ENCODE measurements at places on chromosomes 16 and 17.

DNA sequence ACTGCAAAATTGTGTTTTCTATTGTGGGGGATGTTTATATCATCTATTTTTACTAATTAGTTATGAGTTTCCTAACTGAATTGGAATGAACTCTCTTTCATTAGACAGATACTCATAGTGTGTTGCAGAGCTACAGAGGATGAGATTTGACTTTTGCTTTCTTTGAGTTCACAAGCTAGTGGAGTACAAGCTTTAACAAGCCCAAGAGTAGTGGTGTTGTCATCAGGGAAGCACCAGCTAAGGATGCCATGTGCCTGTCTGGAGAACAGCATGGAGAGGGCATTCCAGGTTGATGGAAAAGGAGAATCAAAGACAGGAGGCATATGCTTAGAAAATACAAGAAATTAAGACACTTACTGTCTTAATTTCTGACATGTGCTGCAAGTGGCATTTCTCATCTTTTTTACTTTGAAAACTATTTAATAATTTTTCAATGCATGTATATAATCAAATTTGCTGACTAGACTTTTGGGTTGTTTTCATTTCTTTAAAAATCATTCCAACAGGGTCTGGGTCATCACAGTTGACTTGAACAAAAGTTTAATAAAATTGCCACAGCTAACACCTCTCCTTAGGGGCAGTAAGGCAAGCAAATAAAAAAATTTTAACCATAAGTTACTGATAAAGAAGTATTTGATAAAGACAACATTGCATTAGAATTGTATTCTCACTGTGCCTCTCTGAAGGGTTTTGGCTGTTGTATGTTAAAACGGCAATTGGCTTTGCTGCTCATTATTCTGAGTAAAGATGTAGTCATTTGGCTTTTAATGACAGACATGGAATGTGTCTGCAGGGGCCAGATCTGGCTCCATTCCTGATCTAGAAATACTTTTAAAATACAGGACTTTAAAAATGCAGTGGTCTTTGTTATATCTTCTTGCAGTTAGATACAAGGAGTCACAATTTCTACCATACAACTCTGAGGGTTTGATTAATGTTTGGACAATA, 323.7 kb upstream of the CDH11 start:
- peak; percentile 30 for DNase-seq

DNA sequence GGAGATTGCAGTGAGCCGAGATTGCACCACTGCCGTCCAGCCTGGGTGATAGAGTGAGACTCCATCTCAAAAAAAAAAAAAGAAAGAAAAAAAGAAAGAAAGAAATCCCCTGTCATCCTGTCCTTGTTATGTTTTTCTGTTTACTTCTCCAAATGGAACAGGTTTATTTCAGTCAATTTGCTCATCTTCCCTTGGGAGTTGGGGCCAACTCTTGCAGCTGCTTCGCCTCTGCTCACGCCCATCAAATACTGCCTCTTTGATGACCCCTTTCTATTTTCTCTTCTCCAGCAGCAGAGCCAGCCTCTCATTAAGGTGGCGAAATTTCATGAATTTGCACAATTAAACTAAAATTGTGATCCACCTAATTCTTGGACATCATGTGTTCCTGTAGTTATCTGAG, 173.4 kb downstream of the ZNF18 start:
- no peak for DNase-seq

DNA sequence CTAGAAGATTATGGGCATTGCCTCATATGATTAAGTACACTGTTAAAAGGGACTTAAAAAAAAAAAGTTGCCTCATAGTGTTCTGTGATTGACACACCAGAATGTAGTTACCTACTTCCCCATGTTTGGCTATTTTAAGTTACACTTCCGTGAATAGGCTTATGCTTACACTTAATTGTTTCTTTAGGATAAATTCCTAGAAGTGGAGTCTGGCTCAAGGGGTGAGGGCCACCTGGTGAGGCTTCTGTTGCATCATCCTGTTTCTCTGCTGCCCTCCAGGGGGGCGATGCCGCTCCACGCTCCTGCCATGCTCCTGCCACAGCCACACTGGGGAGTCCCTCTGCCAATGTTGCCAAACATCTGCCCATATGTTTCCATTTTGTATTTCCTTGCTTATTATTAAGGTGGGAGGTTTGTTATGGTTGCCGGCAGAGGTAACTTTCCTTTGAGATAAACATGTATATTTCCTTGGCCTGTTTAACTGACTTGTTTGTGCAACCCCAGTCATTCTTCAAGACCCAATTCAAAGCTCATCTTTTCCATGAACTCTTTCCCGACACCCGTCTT, 73.1 kb downstream of the KSR1 start:
- no peak for DNase-seq

DNA sequence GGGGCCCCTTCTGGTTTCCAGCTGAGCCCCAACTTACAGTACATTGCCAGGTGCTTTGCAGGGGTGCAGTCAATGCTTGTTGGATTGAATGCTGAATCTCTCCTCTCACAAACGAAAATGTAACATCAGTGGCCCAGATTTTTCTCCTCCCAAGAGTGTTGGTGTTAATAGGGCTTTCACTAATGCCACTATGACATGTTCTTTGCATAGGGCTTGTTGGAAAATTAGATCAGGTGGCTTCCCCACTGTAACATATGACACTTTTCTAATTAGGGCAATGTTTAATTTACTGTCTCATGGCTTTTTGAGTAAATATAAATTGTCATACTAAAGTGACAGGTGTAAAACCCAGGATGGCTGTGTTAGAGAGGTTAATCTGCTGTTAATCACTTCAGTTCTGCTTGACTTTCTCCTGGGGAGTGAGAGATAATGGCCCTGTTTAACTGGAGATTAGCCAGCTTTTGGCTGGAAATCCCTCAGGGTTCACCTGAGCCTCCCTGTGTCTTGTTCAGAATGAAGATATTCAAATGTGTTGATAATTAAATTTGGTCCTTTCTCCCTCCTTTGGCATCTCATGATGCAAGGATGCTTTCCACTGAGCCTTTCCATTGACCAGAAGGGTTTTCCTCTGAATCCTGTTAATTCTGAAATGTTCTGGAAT, 502.3 kb downstream of the RBFOX1 start:
- DNase-seq = no peak

DNA sequence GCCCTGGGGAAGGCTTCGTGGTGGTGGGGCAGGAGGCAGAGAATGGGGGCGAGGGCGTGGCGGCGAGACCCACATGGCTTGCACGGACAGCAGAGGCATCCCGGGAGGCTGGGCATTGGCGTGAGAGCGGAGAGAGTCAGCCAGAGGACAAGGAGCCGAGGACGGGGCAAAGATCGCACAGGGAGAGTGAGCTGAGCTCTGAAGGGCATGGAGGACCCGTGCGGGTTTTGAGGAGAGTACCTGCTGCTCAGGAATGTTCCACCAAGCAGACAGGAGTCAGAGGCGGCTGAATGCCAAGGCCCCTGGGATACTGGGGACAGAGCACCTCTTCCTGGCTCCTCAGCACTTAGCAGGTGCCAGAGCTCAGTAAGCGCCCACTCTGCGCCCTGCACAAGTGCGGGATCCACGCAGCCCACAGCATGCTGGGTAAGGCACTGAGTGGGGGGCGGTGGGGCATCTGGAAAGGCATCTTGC, 47.8 kb downstream of the ARHGAP27 start:
- DNase-seq = no peak

DNA sequence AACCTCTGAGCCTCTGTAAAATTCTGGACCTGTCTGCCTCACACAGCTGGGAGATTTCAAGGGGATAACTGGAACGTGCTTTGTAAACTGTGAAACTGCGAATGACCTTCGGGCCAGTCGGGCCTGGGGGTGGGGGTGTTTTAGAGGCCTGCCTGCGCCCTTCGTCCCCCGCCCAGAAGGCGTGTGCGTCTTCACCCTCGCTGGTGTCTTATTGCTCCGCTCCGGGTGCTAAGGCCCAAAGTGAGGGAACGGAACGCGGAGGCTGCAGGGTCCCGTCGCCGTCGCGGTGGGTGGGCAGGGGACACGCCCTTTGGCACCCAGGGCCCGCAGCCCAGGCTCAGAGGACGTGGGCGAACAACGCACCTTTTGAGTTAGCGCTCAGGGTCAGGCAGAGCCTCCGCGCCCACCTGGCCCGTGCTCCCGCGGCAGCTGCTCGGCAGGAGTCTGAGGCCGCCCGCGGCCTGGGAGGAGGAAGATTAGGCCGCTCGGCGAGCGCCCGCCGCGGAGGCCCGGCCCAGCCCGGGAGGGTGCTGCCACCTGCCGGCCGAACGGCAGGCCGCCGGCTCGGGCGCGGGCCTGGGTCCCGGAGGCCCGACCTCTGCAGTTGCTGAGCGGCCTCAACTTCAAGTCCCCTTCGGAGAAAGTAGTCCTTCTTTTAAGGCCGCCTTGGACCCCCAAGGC, 29.7 kb downstream of the DCAKD start:
- peak; percentile 95 for DNase-seq

- DNase-seq = no peak
These were observed 3.3 kb downstream of the ABCC3 start for GRCh38 chr17:50637829-50638605.

DNA sequence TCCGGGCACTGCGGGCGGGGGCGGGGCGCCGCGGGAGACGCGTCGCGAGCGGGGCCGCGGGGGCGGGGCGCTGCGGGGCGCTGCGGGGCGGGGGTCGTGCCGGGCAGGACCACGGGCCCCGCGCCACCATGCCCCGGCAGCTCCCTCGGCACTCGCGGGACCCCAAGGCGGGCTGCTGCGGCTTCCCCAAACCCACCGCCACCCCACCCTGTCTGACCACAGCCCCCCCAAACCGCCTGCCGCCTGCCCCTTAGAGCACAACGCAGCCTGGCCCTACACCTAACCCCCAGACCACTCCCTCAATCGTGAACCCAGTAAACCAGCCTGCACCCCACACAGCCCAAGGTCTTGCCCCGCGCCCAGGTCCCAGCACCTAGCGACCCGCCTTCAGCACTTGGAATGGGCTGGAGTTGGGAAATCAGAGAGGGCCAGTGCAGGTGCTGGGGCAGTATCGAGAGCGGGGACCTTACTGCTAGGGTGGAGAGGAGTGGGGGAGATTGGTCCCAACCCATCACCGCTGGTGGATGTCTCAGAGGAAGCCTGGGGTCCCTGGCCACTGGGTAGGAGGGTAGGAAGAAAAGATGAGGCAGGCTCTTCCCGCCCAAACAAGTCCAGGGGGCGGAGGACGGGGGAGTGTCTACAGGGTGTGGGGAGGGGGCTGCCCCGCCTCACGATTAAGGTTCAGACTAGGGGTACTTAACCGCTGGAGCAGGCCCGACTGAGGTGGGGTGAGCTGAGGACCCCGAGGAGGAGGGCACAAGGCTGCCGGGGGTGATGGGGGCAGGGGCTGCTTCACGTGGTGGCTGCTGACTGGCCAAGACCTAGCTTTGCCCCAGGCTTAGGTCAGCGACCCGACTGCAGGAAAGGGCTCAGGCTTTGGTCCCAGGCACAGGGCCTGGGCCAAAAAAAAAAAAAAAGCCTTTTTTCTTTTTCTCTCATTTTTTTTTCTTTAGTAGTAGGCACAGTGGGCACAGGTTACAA, 539 bp upstream of the VAMP2 start:
- no peak for DNase-seq

GRCh38 chr17:79176792-79177601, 102.4 kb downstream of the ENGASE start:
- DNase-seq = no peak

DNA sequence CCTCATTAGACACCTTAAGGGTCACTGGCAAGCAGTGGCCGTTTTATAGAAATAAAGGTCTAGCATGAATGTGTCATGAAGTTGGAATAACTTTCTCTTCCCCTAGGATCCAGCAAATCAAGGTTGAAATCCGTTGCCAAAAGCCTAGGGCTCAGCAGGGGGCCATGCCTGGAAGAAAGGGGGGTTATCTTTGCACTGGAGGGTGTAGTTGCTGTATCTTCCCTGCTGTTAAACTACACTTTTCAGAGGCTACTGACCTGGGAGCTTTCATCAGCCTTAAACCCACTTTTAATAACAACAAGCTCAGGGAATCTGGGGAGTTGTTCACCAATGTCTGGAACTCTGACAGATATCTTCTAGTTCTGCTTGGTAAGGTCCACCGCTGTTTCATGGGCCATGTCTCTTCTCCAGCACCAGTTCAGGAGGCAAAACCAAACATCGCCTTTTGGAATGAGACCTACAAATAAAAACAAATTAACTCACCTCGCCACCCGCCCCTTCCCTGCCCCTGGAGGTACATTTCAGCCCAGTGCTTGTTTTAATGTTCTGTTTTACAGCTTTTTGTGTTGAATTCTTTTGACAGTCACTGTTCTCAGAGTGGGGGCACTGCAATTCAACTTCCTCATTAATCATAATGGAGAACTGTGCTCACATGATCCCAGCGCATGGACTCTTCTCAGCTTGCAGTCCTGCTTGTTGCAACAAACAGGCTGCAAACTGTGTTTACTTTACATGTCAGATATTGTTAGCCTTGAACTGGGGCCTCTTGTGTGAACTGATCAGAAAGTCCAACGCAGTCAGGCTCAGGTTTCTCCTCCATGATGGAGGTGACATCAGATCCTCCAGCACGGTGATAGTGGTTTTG, 508.7 kb downstream of the KCNJ2 start:
- DNase-seq = no peak

GRCh38 chr16:17177242-17177958, 293.4 kb downstream of the XYLT1 start:
- no peak for DNase-seq

DNA sequence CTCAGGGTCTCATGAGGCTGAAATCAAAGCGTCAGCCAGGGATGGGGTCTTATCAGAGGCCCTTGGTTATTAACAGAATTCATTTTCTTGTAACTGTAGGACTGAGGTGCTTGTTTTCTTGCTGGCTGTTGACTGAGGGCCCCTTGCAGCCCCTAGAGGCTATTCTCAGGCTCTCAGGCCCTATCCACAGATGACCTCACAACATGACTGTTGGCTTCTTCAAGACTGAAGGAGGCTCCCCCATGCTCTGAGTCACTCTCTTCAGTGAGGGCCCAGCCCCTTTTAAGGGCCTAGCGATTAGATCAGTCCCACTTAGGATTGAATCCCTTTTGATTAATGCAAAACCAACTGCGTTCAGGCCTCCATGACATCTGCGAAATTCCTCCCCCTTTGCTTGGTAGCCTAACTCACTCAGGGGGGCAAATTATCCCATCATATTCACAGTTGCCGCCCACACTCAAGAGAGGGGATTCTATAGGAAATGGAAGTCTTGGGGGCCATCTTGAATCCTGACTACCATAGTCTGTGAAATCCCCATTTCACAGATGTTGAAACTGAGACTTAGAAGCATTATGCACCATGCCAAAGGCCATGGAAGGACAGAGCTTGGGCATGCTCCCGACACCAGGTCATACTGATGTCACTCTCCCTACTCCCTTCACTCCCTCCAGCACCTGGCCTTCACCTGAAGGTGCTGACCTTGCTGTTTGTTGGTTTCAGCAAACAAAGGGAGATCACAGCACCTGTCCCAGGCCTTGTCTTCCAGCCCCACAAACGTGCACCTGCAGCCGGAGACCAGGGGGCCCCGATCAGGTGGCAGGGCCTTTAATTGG, 592.3 kb downstream of the MAF start:
- DNase-seq = no peak

DNA sequence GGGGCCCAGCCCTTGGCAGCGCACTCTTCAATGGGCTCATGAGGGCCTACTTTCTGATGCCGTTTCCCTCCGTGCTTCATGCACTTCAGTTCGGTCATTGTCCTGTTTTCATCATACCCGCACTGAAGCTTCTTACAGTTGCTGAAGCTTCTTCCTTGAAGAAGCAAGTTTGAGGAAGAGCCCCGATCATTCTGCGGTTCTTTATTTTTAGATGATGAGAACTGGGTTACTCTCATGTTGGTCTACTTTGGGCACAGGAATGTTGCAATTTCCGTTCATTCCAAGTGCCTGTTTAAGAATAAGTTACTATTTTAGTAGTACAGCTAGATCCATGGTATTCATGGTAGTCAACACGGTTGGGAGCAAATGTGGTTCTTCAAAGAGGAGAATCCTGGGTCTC, 587.7 kb upstream of the HSBP1 start:
- no peak for DNase-seq

All from AG20443 (cell line).